ENCODE measurements at places on chromosomes 1 and 21.

DNA sequence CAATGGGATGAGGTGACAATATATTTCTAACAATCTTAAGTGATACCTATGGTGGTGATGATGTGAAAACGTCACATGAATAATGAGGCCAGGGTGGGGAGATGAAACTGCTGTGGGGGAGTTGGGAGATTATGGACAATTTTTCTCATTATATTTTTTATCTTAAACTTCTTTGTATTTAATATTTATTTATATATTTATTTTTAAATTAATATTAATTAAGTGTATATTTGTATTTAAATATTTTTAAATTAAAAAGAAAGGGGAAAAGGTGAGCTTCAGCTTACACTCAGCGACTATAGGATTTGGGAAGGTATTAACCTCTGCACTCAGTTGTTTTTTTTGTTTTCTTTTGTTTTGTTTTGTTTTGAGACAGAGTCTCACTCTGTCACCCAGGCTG, 158.7 kb downstream of the PSMG1 start:
- DNase-seq: no peak

GRCh38 chr1:162633081-162633762, 958 bp downstream of the DDR2 start:
- no peak for DNase-seq

GRCh38 chr1:226457307-226457712, 49.4 kb upstream of the PARP1 start:
- no peak for DNase-seq

GRCh38 chr1:57079454-57080157, 113.8 kb upstream of the C8B start:
- DNase-seq: no peak

- DNase-seq: peak; percentile 26
Measured at GRCh38 chr21:36783612-36784374, 84.9 kb downstream of the SIM2 start.

DNA sequence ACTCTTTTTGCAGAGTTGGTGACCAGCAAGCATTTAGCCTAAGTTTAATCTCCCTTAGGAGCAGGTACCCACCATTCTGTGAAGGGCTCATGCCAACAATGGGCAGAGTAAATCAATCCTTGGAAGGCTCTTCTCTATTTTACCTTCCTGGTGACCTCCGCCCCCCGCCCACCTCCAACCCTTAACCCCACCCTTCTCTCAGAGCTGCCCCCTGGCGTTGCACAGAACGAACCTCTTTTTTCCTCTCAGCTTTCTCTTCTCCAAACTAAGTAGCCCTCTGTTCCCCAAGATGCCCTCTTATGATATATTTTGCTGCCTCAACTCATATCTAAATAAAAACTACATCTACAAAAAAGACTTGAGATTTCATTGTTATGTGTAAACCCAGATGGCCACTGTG, 186.8 kb downstream of the SEC16B start:
- no peak for DNase-seq

- no peak for DNase-seq
Measured at GRCh38 chr1:104746994-104747393, 997.3 kb downstream of the AMY1C start.

DNA sequence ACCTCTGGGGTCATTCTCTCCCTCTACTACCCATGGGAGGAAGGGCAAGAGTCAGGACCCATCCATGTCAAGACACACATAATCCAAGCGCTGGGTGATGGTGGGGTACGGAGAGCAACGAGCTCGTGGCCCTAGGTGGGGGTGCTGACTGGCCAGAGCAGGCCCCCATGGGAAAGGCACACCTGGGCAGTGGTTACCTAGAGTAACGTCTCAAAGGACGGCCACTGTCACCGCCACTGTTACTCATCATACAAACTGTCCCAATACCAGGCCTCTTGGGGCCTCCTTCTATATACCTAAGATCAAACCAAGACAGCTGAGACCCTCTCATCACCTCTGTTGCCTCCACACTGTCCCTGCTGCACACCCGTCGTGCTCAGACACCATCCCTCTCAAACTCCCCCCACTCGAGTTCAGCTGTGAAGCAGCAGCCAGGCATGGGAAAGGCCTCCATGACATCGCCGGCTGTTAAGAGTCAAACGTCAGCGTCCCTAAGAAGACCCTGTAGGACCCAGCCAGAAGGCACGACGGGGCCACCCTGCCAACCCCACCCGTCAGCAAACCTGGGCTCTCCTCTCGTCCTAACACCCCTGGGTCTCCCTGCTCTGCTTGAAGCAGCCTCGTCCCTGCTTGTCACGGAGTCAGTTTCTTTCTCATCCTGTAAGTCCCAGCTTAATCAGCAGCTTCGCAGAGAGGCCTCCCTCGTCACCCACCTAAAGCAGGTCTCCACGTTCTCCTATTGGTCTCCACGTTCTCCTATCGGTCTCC, 15.3 kb downstream of the NPHP4 start:
- peak; percentile 52 for DNase-seq

DNA sequence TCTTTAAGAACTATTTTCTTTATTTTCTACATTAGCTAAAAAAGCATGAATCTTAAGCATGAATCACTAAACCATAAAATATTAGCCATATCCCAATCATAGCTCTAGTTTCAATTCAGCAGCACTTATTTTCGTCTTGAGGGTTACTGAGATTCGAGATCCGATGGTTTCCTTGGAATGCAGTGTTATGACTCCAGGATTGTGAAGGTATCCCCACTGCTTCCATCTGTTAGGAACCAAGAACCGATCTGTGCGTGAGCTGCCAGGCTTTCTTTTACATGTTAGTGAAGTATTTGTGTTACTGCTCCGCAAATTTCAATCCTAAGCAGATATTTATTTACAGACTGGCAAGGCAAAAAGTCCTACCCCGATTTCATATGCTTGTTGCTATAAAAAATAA, 18.8 kb downstream of the TNFRSF9 start:
- no peak for DNase-seq

- DNase-seq: no peak
Measured at GRCh38 chr1:36863500-36863899, 170.8 kb downstream of the GRIK3 start.

DNA sequence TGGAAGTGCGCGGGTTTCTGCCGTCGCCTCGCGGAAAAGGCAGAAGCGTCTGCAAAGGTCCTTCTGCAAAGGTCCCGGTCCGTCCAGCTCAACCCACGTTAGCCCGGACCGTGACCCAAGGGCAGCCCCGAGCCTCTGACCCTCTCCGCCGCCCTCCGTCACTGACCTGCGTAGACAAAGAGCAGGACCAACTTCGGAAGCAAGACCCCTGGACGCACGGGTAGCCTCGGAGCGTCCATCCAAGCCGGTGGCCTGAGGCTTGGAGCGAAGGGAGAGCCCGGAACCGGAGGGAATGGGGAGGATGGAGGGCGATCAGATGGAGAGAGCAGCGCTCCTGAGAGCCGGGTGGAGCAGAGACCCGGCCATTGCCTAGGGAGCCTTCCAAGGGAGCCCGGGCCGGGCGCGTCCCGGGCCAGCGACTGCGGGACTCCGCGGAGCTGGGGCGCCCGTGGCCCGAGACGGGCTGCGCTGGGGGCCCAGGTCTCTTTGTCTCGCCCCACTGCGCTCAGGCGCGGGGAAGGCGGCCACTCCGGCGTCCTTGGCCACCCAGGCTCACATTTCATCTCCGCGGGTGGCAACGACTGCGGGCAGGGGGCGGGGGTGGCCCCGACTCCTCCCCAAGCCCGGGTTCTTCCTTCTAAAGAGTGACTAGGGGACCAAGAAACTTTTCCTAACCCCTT, at the start of gene CYYR1:
TSS of gene CYYR1 (minus strand) at position 585 of the 680 bp plus-strand sequence. CDS start at position 239, 346 bp downstream.
- no peak for DNase-seq

All from sciatic nerve (tissue), 2 donors.